Posterior cingulate gyrus (tissue), 11 donors: ENCODE measurements at places on chromosomes 3 and 15.

GRCh38 chr3:12939137-12939536 is 97.8 kb upstream of the RPL32 start:
- no peak for DNase-seq

GRCh38 chr3:61080737-61081445 is 170.4 kb downstream of the FHIT start:
- no peak for DNase-seq

DNA sequence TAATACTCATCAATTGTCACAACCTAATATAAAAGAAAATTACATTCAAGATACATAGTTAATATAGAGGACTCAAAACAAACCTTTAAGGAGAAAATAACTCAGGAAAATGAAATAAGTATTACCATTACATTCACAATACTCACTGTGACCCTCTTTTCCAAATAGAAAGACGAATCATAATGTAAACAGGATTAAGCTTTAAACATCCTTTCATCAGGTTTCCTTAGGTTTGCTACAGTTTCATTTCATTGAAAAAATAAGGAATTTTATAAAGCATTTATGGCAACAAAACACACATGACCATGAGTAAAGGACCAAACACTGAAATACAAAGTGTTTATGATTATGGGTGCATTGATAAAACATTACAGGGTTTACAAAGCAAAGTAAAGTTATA is 162.7 kb downstream of the ALCAM start:
- DNase-seq = no peak

GRCh38 chr3:38361496-38361895 is 14.9 kb downstream of the XYLB start:
- no peak for DNase-seq

GRCh38 chr3:56309465-56309864 is 158.8 kb downstream of the ERC2 start:
- no peak for DNase-seq

GRCh38 chr3:30524357-30525040 is 81.9 kb upstream of the TGFBR2 start:
- DNase-seq = no peak

DNA sequence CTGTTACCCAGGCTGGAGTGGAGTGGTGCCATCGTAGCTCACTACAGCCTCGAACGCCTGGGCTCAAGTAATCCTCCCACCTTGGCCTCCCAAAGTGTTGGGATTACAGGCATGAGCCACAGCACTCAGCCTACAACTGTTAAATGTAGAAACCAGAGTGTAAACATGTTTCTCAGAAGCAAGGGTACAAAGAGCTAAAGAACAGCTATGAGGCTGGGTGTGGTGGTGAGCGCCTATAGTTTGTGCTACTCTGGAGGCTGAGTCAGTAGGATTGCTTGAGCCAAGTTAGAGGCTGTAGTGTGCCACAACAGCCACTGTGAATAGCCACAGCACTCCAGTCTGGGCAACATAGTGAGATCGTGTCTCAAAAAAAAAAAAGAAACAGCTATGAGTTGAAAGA is 4.8 kb upstream of the MINDY2 start:
- no peak for DNase-seq

DNA sequence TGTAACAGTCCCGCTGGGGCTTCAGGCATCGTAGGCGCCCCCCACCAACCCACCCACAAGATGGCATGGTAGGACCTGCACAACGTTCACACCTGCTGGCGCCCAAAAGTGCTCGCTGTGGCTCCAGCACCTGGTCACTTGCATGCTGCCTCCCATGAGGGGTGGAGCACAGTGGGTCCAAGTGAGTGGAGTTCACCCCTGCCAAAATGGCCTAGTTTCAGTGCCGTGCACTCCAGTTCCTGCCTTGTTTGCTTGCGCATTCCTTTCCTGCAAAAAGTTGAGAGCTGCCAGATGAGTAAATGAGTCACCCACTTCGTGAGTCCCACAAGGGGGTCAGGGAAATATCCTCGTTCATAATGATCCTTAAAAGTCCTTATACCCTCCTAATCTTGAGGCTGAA is 788.7 kb upstream of the DPPA4 start:
- no peak for DNase-seq

GRCh38 chr15:28994142-28994830 is 108.5 kb downstream of the APBA2 start:
- no peak for DNase-seq

GRCh38 chr3:187765342-187765741 is 20.1 kb upstream of the BCL6 start:
- DNase-seq = no peak

- peak; percentile 46 for DNase-seq
Observed at GRCh38 chr15:58165661-58166060, 27.5 kb downstream of the AQP9 start.

DNA sequence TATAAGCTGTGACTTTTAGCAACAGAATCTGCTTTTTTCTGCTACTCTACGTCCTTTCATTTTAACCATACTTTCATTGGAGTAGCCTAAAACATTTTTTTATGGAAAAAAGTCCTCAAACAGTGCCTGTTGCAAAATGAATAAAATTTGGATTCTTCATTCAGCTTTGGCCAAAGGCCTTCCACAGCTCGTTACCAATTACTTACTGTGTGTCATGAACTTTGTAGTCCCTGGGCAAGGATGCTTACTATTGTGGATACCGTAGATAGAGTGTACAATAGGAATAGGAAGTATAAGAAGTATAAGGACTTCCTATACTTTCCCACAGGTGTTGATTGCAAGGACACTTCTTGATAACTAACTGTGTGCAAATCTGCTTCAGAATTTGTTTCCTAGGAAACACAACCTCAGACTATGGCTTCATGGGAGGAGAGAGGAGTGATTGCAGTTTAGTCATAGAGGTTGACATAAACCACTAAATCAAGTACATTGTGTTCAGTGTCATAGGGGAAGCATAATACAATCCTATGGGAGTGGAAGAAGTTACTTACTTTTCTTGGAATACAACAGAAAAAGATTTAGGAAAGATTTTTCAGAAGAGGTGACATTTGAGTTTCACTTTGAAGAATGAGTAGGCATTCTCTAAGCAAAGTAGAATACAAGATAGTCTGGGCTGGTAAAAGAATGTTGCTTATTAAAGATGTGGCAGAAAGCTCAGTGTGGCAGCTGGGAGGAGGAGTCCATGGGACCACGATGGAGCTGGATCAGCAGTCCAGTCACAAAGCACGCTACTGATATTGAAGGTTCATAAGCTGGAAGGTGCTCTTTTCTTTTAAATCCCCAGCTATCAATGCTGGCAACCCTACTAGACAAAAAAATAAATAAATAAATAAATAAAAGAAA is 309.7 kb upstream of the TPRG1 start:
- no peak for DNase-seq

DNA sequence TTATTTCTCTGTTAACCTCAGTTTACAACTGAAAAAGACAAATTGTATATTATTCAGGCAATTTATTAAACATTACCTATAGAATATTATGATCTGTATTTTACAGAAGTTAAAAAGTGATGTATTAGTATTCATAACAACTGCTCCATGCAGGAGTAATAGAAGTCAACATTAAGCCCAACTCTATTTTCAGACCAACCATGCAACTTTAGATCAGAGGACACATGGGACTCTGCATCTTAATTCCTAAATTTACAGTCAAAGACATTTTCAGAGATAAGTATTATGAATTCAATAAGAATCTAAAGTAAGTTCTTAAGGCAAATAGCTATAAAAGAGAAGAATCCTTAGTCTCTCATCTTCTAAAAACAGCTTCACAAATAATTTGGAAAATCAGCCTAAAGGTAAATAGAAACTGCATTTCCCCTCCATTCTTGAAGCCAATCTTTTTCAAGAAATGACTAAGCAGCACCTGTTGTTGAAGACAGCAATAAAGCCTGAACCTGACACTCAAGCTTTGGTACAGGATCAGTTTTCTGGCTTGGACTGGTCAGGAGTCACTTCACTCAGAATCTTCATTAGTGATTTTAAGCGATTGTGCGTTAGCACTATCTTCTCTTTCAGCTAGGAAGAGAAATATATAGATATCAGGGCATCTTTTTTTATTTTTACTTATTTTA is 23.0 kb downstream of the OIP5 start:
- DNase-seq = no peak

- no peak for DNase-seq
Observed at GRCh38 chr3:31230425-31231223, 302.1 kb upstream of the STT3B start.

DNA sequence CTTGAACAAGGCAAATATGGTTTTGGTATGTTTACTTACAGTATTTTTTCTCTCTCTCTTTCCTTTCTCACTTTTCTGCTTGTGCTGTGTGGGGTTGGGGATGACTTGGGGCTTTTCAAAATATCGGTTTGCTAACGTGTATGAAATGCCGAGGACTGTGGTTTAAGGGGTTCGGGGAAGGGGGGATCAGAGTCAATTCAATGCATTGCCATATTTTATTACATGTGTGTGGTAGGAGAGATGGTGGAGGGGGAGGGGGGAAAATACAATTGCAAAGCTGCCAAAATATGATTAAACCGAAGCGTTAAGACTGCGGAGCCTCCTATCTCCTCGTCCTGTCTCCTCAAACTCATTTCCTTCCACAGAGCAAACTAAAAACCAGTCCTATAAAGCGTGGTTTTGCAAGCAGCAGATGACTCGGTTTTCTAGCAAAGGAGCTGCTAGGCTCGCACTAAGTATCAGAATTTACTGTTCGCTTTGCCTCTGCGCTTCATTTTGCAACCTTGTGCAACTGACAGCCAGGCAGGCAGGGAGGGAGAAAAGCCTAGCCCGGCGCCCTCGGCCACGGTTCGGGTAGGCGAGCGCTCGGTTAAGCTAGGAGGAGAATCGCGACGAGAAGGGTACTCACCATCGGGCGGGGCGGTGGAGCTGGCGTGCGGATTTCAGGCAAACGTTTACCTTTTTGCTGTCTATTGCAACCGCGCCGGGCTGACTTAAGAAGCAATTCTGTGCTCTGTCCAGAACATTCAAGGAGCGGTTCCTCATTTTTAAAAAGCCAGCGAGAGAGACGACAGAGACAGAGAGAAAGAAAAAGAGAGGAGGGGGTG is 4.0 kb upstream of the NR2F2 start:
- DNase-seq = no peak

DNA sequence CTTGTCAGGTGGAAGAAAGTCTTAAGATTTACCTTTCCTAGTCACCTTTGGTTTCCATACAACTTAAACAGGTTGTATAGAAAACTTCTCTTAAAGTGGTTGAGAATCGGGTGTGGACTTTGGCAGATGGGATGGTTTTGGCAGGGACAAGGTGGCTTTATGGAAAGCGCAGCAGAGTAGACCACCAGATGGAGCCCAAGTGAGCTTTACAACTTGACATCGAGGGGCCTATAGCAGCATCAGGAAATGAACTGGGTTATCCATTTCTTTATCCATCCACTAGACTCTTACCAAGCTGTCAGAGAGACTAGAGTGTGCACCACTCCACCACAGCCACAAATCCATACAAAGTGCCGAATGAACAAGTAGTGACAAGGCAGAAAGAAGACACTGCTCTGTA is 85.3 kb upstream of the MBNL1 start:
- DNase-seq = peak; percentile 53

DNA sequence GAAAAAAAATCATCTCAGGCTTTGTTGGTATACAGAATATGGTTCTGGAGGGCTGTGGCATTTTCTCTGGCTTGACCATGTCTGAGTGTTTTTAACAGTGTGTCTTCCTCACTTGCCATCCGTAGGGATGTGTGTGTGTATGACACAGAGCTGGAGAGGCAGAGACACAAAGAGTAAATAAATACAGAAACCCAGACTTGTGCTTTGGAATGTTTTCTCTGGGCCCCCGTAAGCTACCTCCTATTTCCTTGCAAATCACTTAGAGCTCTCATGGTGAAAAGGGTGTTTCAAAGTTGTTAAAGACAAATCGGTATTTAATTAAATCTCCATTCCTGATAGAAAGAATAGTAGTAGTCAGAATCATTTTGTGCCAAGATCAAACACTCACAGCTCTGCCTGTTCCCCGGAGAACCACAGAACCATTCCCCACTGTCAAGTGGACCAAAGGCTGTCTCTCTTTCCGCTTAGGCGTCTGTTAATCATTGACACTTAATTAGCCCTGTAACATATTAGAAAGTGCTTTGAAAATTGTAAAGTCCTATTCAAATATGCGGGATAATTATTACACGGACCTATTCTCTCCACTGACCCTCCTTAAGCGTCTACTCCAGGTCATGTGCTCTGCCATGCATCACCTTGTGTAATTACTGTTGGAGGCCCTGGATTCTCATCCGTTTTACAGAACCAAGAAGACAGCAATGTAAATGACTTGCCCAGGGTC is 313.6 kb upstream of the TLE3 start:
- no peak for DNase-seq

DNA sequence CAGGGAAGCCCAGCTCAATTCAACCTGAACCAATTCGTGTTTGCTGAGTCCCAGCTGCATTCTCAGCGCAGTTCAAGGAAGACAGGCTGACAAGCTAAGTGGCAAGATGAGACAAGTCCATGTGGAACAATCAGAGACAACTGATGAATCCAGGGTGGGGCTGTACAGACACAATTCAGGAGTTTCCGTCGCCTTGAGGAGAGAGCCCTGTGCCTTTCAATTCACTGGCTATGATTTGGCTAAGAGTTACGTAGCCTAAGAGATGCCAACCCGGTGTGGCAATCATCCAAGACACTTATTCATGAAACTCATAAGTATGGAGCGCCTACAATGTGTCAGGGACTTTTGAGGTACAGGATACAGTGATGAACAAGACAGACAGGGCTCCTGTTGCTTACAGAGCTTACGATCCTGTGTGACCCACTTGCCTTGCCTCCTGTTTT is 15.5 kb upstream of the ZBED2 start:
- no peak for DNase-seq

GRCh38 chr15:42737529-42738328 is 801 bp upstream of the CDAN1 start:
- DNase-seq = no peak

- DNase-seq = no peak
Observed at GRCh38 chr15:74403588-74403919, 30.2 kb downstream of the SEMA7A start.
